ENCODE measurements at places on chromosomes 1 and 21.

- DNase-seq = no peak
These were observed 36.9 kb downstream of the CDK18 start for GRCh38 chr1:205541161-205541886.

DNA sequence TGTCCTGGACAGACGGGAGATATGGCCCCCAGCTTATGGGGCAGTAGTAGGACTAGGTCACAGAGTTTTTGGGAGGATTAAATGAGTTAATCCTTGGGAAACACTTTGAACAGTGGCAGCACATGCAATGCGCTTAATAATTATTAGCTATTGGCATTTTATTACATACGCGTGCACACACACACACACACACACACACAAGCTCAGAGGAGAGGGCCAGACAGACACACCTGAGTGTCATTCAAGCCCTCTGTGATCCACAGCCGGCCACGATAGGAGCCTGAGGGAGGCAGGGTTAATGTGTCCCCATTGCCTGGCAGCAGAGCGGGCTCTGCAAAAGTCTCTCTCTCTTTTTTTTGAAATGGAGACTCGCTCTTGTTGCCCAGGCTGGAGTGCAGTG, 37.9 kb downstream of the EPHA2 start:
- no peak for DNase-seq

DNA sequence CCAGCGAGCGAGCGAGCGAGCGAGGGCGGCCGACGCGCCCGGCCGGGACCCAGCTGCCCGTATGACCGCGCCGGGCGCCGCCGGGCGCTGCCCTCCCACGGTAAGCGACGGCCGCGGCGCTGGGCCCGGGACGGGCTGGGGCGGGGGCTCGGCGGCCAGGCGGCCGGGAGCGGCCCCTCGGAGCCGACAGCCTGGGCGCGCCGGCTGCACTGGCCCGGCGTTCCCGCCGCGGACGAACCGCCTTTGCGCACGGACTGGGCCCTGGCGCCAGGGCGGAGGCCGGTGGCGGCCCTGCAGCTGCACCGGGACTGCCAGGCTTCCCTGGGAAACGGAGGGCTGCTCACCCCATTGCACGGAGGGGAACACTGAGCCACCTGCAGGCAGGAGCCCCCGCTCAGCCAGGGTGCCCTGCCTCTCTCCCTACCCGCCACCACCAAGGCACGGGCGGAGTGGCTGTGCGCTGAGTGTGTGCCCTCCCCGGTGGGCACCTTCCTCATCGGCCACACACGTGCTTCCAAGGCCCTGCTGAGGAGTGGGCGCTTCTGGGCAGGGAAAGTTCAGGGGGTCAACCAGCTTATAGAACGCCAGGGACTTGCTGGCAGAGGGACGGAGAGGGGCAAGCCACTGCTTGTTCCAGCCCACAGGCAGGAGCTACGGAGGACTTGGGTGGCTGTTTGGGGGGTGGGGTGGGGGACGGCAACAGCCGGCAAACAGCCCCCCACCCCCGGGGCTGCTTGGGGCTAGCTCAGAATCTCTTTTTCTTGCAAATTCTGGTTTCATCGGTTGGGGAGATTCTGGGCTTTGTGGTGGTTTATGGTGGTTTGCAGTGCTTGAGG, 532 bp downstream of the CSF1 start:
- no peak for DNase-seq

- no peak for DNase-seq
These were observed 25.6 kb upstream of the KCNE2 start for GRCh38 chr21:34338226-34338625.

DNA sequence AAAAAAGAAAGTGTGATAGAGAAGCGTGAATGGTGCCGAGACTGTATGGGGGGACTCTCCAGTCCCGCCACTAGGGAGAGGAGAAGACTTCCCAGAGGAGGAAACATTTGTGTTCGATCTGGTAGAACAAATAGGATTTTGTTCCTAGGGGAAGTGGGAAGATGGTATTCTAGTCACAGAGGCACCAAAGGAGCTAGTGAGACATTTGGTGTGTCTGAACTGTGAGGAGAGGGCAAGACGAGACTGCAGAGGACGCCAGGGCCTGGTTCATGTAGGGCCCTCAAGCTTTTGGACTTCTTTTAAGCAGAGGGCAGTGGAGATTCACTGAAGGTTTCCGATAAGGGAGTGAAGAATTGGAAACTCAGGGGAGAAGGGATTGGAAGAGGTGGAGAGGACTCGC, 2.9 kb downstream of the BTBD19 start:
- DNase-seq = no peak

GRCh38 chr1:34889705-34890104, 30.2 kb upstream of the SMIM12 start:
- no peak for DNase-seq

DNA sequence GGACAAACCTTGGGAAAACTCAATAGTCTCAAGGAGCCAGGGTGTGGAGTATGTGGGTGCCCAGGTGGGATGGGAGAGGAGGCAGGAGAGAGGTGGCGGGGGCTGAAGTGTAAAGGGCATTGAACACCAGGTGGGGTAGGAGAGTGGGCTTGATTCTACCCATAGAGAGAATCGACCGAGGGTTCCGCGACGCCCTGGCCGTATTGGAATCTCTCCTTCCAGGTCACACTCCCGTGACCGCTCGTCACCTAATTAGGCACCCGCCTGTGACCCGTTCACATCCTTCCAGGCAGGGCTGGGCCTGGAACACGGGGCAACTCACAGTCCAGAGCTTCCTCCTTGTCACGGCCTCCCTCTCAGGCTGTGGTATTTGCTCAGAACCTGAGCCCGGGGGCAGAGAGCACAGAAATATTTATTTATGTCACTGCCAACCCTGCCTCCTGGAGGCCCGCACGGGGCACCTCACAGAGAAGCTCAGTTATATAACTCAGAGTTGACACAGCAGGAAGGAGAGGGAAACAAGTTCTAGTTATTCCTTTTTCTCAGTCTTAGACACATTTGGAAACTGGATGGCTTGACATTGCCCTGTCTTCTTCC, 12.0 kb downstream of the NCMAP start:
- no peak for DNase-seq

DNA sequence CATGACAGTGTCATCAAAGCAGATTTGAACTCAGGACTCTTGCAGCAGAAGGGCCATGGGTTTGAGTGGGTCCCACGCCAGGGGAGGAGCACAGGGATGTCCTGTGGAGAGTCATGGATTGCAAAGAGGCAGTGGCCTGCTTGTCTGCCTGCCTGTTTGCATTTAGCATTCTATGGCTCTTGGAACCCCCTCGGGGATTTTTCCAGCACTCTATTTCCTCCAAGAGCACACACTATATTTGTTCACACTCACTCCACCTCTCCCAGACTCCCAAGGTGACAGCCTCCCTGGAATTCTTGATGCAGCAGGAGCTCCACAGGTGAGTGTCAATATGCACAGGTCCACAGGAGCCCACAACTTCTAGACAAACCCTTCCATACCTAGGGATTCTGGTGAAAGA, 73.1 kb upstream of the LRRN2 start:
- DNase-seq = no peak

GRCh38 chr1:151579436-151580225, 32.2 kb upstream of the SNX27 start:
- DNase-seq = peak; percentile 37

DNA sequence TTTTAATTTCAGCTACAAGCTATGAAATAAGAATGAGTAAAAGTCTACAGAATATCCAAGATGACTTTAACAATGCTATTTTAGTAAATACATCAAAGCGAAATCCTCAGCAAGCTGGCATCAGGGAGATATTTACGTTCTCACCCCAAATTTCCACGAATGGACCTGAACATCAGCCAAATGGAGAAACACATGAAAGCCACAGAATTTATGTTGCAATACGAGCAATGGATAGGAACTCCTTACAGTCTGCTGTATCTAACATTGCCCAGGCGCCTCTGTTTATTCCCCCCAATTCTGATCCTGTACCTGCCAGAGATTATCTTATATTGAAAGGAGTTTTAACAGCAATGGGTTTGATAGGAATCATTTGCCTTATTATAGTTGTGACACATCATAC, 13.7 kb upstream of the CLCA1 start:
- no peak for DNase-seq

- peak; percentile 59 for DNase-seq
These were observed 721 bp downstream of the PBXIP1 start for GRCh38 chr1:154955039-154955717.
